Brain microvascular endothelial cell (primary cell): ENCODE measurements at places on chromosomes 12 and 14.

DNA sequence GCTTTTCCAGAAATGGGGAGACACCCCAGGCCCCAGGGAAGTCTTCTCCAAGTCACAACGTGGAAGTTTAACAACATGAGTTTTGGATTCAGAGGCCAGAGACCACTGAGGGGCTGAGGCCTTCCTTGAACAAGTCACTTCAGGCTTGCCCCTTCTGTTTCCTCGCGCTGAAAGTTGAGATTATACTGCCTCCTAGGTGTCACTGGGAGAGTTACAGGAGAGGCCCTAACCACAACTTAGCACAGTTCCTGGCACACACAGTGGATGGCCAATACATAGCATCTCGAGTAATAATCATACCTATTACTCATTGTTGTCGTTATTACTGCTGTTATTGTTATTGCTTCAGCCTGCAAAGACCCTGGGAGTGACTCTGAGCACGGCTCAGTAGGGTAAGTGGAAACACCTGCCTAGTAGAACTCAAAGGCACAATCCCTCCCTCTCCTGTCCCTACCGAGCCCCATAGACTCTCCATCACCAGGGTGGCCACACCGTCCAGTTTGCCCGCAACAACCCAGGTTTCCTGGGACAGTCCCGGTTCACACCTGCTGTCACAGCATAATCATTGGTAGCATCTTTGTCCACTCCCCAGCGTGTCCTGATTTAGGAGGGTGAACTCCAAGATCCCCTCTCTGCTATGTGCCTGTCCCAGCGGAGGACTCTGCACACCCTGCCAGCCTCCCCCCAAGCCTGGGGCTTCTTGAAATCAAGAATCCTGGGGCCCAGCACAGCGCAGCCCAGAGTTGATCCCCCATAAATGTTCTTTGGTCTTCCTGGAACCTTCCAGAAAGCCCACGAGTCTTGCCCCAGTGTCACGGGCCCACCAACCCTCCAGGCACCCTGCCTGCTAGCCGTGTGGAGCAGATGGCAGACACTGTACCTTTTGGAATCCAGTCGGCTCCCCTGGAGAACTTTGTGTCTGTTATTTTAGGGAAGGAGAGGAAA, 85.0 kb downstream of the SYNE3 start:
- DNase-seq: peak; percentile 27

DNA sequence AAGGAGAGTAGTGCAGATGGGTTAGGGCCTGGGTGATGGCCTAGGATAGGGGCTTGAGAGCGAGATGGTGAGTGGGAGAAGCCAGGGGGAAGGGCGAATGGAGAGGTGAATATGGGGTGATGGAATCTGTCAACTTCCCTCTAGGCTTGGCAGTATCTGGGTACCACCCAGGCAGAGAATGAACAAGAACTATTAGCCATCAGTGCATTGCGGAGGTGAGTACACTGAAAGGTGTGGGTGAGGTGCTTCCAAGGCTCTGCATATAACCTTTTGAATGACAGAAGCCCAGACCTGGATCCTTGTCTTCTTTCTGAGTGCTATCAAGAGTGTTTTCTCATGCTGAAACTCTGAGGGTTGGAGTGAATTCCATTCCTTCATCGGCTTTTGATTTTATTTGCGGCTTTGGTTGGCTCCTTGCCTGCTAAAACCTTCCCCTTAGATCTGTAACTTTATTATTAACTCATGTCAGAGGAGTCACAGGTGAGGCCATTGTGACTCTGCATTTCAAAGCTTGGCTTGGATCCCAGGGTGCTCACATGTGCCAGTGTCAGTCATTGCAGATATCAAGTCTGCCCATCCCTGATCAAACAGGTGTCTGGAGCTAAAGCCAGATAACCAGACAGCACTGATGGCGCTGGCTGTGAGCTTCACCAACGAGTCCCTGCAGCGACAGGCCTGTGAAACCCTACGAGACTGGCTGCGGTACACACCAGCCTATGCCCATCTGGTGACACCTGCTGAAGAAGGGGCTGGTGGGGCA, 18.6 kb downstream of the PEX5 start:
- no peak for DNase-seq

GRCh38 chr12:26422839-26423398, 227.5 kb downstream of the SSPN start:
- no peak for DNase-seq

DNA sequence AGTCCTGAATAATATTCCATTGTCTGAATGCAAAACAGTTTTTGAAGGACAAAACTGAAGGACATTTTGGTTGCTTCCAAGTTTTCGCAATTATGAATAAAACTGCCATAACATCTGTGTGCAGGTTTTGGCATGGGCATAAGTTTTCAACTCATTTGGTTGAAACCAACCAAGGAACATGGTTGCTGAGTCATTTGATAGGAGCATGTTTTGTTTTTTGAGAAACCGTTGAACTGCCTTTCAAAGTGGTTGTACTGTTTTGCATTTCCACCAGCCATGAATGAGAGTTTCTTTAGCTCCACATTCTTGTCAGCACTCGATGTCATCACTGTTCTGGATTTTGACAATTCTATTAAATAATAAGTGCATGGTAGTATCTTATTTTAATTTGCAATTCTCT, 23.0 kb upstream of the GSG1 start:
- no peak for DNase-seq

DNA sequence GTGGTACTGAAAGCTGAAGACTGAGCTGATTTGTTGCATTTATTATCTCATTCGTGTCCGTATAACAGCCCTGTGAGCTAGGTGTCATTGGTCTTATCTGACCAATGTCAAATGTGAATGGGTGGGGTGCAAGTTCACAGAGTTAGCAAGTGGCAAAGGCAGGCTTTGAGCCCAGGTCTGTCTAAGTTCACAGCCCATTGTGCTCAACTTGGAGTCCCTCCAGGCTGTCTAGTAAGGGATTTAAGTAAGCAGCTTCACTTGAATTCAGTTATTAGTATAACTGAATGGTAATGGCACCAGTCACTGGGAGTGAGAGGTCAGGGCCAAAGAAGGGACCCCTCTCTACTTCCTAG, 8.5 kb downstream of the C1S start:
- DNase-seq: no peak

DNA sequence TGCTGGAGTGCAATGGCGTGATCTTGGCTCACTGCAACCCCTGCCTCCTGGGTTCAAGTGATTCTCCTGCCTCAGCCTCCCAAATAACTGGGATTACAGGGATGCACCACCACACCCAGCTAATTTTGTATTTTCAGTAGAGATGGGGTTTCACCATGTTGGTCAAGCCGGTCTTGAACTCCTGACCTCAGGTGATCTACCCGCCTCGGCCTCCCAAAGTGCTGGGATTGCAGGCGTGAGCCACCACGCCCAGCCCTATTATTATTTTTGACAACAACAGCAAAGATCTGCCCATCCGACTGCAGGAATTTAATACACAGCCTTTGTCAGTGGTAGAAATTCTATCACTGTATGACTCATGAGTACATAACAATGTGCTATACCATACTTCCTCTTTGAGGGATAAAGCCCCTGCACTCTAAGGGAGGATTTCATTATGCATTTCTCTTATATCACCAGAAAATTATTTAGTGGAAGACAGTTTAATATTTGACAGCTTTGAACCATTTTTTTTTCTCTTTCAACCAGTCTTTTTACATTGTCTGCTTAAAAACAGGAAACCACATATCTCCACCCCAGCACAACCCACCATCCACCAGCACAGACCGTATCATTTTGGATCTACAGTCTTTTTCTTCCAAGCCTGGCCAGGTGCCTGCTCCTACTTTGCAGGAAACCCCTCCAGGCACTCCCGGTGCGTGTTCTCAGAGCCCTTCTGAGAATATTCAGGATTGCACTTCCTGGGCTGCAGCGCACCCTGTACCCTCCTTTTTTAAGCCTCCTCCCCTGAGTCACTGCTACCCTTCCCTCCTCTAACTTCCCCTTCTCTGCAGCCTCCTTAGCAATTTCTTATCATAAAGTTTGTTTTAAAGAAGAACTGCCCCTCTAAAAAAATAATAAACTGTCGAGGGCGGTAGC, 594 bp downstream of the ARHGDIB start:
- no peak for DNase-seq

DNA sequence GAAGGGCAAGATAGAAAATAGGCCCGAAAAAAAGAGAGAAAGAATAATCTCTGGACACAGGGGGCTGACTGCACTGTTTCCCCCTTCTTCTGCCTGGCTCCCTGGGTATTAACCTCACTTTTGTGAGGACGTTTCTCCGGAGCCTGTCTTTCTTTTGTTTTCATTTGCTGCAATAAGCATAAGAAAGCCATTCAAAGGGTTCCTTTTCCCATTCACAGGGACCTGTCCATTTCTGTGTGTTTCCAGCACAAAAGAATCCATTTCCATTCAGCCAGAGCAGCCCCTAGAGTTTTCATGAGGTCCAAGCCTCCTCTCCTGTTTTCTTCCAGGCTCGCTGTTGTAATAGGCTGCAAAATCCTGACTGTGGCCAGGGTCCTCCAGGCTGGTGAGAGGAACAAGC, 16.8 kb downstream of the PLXNC1 start:
- DNase-seq: no peak

DNA sequence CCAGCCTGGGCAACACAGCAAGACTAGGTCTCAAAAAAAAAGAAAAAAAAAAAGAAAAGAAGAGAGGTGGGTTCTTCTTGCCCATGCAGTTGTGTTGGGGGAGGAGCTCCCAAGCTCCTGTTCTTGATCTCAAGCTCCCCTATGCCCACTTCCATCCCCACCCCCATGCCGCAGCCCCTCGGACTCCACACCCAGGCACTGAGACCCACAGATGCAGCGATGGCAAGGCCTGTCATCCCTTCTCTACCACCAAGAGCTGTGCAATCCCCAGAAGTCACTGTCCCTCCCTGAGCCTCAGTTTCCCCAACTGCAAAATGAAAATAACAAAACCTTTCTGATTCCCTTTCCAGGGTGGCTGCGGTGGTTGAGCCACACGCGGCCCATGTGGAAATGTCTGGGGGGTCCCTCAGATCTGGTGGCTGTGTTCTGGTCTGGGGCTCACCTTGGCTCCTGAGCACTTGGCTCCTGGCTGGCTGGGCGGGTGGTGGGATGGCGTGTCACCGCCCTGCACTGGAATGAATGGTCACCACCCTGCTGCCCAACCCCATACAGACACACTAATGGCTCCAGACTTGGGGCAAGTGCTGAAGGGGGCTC, 22.6 kb upstream of the KIF26A start:
- DNase-seq: no peak

DNA sequence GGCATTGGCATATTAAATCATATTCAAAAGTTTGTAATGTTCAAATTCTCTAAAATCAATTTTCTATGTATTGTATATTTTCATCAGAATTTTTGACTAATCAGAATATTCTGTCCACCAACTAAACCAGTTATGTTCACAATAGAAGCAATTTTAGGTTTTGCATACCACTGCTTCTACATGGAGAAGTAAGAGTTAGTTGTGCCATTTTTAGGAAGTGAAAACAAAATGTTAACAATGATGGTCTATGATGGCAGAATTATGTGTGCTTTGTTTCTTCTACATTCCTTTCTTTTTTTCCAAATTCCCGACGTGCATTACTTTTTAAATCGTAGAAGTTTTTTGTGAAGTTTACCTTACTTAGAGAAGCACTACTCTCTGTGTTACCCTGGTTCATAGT, 29.5 kb downstream of the ABHD12B start:
- DNase-seq: no peak

- DNase-seq: no peak
Measured at GRCh38 chr12:126998747-126999285, 1268.2 kb upstream of the TMEM132C start.

- no peak for DNase-seq
Measured at GRCh38 chr12:110750784-110751461, 8.2 kb upstream of the PPP1CC start.

GRCh38 chr12:63362791-63363190, 211.8 kb upstream of the AVPR1A start:
- DNase-seq: peak; percentile 32

- DNase-seq: no peak
Measured at GRCh38 chr14:67933266-67933665, 113.7 kb downstream of the RAD51B start.
